ENCODE measurements at places on chromosomes 4 and X. TPM values are rescaled to one million over a fixed set of nuclear protein-coding genes. Genes with fewer than 3 reads are reported as not detected.
A peak's percentile ranks its signal among the peaks of the same experiment; 100 is the strongest.

- peak; percentile 5 for DNase-seq
- peaks cover 3% of the 10 kb centered on the region for H3K4me1 ChIP-seq
- no peak overlapping the region for H3K27ac ChIP-seq
- H3K36me3 ChIP-seq, result no peaks in the 10 kb centered on the region
These were observed 27.1 kb downstream of the PIR start for GRCh38 chrX:15465896-15466651.

- no peak overlapping the region for H3K27ac ChIP-seq
- DNase-seq, result peak; percentile 10
- no peaks in the 10 kb centered on the region for H3K36me3 ChIP-seq
- peaks cover 4% of the 10 kb centered on the region for H3K4me1 ChIP-seq
- no peaks in the 10 kb centered on the region for H3K27me3 ChIP-seq
These were observed 108.1 kb downstream of the TSPAN7 start for GRCh38 chrX:38669428-38669827.

- no peaks in the 10 kb centered on the region for H3K27me3 ChIP-seq
- H3K4me3 ChIP-seq, result no peak overlapping the region
- H3K4me1 ChIP-seq, result no peaks in the 10 kb centered on the region
- no peaks in the 10 kb centered on the region for H3K36me3 ChIP-seq
These were observed 48.4 kb downstream of the IL15 start for GRCh38 chr4:141684785-141685184.

- no peaks in the 10 kb centered on the region for H3K36me3 ChIP-seq
- H3K4me1 ChIP-seq, result no peaks in the 10 kb centered on the region
- no peak overlapping the region for H3K27ac ChIP-seq
- no peak overlapping the region for H3K4me3 ChIP-seq
These were observed 896.5 kb downstream of the PDHA2 start for GRCh38 chr4:96736352-96736889.

- H3K27me3 ChIP-seq, result no peaks in the 10 kb centered on the region
- DNase-seq, result no peak
- peaks cover 21% of the 10 kb centered on the region for H3K36me3 ChIP-seq
- H3K4me3 ChIP-seq, result no peak overlapping the region
These were observed 24.2 kb downstream of the REST start for GRCh38 chr4:56931924-56932323.

GRCh38 chrX:118346258-118347094 lies 570 bp downstream of the WDR44 start:
- peak overlapping the region; percentile 95 for H3K27ac ChIP-seq
- peak overlapping the region; percentile 97 for H3K4me3 ChIP-seq
- no peaks in the 10 kb centered on the region for H3K27me3 ChIP-seq
- DNase-seq, result peak; percentile 53

CBLL2 gene
- not detected for total RNA-seq

Measured in activated naive CD4-positive, alpha-beta T cell treated with anti-CD3 and anti-CD28 coated beads for 36 hours (primary cell).